HCT116 (cell line): ENCODE measurements at places on chromosomes 2 and 18. TPM values are rescaled to one million over a fixed set of nuclear protein-coding genes. Genes with fewer than 3 reads are reported as not detected.
A peak's percentile ranks its signal among the peaks of the same experiment; 100 is the strongest.

DNA sequence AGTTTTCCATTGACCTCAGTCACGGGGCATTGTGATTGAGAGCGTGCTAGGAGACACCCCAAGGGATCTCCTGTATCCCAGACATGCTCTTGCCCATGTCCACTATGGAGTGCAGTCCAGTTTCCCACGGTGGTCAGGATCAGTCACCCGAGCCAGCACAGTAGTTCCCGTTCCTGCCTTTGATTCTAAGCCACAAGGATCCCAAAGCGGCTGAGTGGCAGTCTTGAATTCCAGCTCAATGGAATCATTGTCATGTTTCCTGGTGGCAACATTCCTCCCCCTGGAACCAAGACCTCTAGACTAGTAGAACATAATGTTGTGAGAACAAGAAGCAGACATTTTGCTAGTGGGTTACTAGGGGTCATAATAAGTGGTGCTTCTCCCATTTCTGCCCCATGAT, 154.3 kb downstream of the SEPTIN10 start:
- no peak for DNase-seq

DNA sequence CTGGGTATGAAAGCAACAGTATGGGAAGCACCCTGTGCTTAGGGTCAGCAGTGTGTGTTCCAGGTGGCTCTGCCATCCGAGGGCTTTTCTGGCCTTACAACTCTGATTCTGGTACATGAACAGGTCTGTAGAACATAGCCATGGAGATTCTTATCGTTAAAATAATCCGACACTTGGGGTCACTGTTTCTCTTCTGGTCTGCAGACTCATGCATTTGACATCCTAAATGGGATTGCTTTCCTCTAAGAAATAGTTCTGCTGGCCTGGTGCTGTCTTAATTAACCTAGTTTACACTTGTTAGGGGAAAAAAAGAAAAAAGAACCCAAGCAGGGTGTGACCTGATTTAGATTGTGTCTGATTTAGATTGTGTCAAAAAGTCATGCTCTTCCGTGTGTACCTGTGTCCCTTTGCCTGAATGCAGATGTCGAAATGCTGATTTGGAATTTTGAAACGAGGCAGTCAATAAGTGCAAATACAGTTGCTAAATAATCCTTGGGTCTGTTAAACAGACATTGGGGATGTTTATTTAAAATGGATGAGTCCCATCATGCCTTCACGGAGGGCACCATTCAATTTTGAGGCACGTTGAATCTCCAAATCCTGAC, 59.6 kb downstream of the TRPM8 start:
- peak; percentile 62 for DNase-seq

DNA sequence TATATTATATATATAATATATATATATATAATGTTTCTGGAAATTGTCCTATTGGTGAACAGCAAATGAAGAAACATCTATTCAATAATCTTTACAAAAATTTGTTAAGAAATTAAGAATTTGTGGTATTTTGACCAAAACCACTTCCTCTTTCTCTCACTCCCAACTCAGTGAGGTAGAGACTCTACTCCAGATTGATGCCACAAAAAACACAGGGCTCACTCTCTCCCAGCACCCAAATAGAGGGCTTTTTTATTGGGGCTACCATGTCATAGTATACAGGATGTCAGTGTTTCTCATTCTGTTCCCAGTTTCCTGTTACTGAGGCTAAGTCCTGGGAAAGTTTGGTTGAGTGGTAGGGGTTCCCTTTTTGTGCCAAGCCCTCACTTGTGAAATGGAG, 1155.4 kb downstream of the BCL11A start:
- no peak for DNase-seq

GRCh38 chr18:9825571-9826073, 60.2 kb upstream of the TXNDC2 start:
- DNase-seq, result peak; percentile 83

DNA sequence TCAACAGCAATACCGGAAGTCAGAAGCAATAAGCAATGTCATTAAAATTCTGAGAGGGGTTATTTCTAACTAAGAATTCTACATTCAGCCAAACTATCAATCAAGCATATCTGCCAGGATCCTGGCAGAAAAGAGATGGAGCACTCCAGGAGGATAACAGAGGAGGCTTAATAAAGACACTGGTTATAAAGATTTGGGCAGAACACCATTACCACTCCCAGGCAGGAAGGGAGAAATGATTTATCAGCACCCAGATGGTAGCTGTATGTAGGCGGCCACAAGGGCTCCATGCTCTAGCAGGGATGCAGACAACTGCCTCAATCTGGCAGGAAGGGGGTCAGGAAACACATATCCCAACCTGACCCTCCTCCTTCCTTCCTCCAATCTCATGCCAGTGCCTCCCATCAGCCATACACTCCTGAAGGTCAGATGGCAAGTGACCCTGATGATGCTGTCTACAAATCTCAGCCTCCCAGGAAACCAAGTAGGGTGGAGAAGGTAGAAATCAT, 20.5 kb upstream of the TNFAIP6 start:
- DNase-seq, result no peak

GRCh38 chr2:127330753-127331152, 36.8 kb upstream of the ERCC3 start:
- DNase-seq, result no peak

DNA sequence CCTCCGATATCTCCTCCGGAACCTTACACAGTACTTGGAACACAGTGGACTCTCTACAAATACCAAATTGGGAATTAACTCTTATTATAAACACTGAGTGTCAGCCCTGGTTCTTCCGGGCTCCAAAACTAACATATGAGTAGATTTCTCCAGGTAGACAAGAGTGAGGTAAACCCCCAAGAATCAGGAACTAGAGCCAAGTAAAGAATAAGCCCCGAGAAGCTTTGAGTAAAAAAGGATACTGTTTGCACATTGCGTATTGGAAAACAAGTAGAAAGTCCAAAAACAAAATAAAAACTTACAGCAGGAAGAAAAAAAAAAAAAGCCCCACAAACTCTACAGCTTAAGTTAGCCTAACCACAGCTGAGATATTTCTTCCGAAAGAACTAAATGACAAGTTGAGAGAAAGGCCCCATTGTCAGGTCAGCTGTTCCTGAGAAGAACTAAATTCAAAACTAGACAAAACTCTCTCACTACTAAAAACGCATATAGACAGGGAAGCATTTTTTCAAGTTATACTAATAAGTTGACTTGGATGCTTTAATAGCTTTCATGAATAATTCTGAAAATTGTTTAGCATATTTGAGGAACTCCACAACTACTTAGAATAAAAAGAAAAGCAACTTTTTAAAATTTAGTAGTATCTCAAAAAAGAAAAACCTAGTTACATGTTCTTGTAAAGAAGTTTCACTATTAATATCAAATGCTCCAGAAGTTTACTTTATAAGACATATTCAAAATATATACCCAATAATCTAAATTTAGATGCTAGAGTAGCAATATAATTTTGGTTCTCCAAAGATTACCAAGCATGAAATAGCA, 4.3 kb upstream of the HAAO start:
- no peak for DNase-seq

GRCh38 chr18:45780568-45780967, 44.9 kb upstream of the SIGLEC15 start:
- DNase-seq, result no peak

The AP1S3 gene
- 185 TPM for total RNA-seq

The SGPP2 gene
- total RNA-seq, result 1.6 TPM
